ENCODE measurements at places on chromosomes 2 and 18.

GRCh38 chr2:191835539-191836350, 11.1 kb downstream of the CAVIN2 start:
- no peak for DNase-seq

DNA sequence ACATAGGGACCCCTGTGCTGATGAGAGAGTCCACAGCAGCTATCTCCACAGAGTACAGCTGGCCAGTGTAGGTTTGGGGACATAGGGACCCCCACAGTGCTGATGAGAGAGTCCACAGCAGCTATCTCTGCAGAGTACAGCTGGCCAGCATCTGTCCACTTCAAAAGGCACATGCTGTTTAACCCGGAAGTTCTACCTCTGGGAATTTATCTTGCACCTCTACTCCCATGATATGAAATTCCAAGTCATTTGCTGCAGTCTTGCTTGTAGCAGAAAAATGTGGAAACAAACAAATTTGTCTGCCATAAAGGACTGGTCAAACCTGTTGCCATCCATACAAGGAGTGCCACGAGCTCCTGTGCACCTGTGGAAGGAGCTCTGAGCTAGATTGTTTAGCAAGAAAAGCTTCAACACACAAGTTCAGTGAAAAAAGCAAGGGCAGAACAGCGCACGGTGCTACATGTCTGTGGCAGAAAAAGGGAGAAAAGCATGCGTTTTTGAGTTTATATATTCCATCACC, 33.1 kb downstream of the LRRFIP1 start:
- no peak for DNase-seq

DNA sequence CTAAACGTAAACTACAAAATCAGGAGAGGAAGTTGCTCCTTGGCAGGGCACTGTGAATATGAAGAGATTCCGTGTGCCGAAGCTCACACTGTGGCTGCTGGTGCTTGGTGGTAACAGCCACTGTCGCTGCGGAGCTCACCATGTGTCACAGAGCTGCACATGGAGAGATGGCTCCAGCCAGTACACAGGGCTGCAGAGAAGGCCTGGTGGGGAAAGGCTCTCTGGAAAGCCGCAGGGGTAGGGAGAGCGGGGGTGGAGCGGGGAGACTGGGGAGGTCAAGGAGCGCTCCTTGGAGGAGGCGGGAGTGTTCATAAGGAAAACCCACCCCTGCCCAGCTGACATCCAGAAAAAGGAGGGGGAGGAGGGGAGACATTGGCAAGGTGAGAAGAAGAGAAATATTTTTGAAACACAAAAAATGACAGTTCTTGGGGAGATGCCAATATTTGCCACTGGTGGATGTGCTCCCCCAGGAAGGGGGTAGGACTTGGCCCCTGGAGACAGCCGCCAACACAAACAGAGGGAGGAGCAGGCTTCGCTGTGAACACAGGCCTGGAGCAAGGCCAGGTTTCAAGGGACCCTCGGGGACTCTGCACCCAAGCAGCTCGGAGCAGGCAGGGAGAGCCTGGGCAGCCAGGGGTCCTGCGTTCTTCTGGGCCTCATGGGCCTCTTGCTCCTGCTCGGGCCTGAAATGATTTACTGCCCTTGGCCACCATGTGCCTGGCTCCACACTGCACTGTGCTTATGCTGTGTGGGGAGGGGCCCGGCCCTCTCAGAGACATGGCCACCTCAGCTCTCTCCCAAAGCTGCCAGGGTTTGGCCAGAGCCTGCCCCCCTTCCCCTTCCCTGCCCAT, 102.6 kb upstream of the GLI2 start:
- no peak for DNase-seq

DNA sequence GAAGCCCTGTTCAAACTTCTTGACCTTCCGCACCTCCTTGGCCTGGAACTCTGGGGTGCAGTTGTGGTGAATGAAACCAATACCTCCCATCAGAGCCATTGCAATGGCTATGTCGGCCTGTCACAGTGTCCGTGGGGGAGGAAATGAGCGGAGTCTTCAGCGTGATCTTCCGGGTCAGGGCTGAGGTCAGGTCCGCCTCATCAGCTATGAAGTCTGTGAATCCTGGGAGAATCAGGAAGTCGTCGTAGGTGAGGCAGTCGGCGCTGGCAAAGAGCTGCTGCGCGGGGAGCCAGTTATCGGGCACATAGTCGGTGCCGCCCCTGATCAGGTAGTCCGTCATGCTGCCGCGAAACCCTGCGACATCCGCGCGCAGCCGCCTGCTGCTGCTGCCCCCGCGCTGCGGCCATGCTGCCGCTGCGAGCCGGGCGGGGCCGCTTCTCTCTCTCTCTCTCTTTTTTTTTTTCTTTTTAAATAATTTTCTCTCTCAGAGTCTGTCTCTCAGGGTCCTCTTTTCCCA, 154.1 kb upstream of the ZSWIM2 start:
- no peak for DNase-seq

GRCh38 chr18:58578835-58579560, 49.9 kb downstream of the ALPK2 start:
- DNase-seq, result no peak

- DNase-seq, result peak; percentile 79
These were observed 55.2 kb downstream of the KIF5C start for GRCh38 chr2:148930046-148930775.

GRCh38 chr18:70431203-70431624, 142.4 kb downstream of the SOCS6 start:
- no peak for DNase-seq

DNA sequence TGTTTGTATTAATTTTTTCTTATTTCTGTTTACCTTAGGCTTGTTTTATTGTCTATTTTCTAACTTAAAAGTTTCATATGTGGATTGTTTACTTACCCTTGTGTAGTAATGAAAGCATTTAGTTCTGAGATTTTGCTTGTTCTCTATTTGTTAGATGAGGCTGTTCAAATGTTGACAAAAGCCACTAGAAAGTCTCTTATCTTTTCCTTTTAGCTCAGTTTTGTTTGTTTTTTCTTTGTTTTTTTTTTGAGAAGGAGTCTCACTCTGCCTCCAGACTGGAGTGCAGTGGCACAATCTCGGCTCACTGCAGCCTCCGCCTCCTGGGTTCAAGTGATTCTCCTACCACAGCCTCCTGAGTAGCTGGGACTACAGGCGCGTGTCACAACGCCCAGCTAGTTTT, 30.9 kb downstream of the USP14 start:
- no peak for DNase-seq

GRCh38 chr2:17934721-17935120, 56.3 kb downstream of the KCNS3 start:
- DNase-seq, result no peak

- DNase-seq, result peak; percentile 55
These were observed 326.5 kb upstream of the KLHL29 start for GRCh38 chr2:23058435-23058834.

- no peak for DNase-seq
These were observed 4.7 kb upstream of the DNAJB2 start for GRCh38 chr2:219274361-219274921.

GRCh38 chr2:66995636-66996035, 401.5 kb upstream of the ETAA1 start:
- DNase-seq, result no peak

- no peak for DNase-seq
These were observed 118.9 kb downstream of the PXDN start for GRCh38 chr2:1625281-1626001.

DNA sequence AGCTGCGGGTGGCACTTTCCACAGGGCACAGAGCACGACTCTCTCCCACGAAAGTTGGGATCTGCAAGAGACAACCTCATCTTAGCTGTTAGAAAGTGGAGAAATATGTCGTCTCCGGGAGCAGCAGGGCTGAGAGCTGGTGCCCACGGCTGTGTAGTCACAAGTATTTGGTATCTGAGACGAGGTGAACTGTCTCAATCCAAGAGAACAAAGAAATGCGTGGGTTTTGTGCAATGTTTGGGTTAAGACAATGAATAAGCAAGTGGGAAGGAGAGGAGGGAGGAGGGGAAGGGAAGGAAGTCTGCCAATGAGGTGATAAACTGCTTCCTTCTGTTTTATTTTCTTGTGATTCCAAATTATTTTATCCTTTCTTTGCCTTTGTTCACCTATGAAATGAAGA, 18.0 kb downstream of the DYTN start:
- DNase-seq, result no peak

- DNase-seq, result no peak
These were observed 49.3 kb upstream of the RAB6D start for GRCh38 chr2:131413148-131413747.

GRCh38 chr2:108148555-108148954, 91.2 kb upstream of the SULT1C3 start:
- DNase-seq, result no peak

DNA sequence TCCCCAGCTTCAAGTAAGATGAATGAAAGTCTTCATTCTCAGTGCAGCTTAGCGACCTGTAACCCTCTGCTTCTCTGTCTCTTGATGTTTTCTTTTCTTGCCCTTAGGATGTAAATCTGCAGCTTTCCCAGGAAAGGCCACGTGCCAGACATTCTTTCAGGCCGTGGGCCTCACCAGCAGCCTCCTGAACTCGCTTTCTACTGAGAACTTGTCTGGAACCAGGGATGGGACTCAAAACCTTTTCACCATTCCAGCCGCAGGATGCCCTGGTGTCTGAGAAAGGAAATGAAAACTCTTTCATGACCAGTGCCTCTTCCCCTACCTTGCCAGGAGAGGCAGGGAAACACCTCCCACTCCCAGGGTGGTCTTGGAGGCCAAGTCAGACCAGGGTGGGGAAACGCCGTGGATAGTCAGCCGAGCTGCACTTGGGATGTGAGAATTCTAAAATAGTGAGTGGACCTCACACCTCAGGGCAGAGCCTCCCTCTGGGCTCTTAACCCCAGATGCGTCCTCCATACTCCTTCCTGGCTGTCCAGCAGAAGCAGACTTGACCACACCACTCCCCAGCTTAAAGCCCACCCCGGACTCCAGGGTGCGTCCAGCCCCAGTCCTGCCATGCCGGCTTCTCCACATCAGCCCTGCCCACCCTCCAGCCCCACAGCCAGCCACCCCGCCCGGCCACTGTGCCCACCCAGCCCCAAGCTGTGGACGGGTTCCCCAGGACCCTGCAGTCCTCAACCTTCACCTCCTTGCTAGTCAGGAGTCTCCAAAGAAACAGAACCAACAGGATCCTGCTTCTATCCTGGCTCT, 115.5 kb downstream of the TWIST2 start:
- peak; percentile 72 for DNase-seq

DNA sequence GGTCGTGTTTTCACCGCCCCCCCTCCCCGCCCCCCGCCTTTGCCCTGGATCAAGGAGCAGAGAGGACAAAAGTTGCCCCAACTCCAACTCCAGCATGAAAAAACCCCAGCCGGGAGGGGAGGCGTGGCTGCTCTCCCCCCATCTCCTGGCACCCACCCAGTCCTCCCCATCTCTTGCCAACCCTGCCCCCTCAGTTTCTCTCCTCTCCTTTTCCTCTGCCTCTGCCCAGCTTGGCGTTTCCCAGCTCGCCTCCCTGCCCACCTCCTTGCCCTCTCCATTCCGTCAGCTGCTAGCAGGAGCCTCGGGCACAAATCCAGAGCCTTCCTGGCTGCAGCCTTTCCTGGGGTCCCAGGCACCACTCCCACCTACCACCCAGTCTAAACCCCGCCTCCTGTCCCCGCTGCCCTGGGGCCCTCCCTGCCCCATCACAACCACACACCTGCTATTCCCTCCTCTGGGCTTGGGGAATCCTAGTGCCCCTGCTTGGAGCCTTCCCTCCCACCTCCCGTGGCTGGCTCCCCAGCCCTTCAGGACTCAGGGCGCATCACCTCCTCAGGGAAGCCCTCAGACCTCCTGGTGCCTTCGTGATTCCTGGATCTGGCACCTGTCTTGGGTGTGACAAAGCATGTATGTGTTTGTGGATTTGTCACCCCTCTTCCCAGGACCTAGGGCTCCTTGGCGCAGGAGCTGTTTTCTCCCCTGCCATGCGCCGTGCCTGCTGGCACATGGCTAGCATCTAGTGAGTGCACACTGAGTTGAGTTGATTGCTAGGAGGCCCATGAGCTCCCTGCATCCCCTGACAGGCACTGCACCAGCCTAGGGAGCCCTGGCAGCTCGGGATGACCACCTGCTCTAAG, 209.1 kb downstream of the TFCP2L1 start:
- DNase-seq, result no peak

GRCh38 chr2:188278388-188279092, 13.1 kb upstream of the GULP1 start:
- no peak for DNase-seq

GRCh38 chr2:24986372-24986771, 14.6 kb upstream of the DNAJC27 start:
- DNase-seq, result no peak

- no peak for DNase-seq
These were observed 15.0 kb downstream of the CRACDL start for GRCh38 chr2:98921062-98921461.

GRCh38 chr18:50194631-50195532, at the start of gene MYO5B:
TSS of gene MYO5B (minus strand) at chr18:50195147. CDS start at chr18:50194793, 354 bp downstream.
- DNase-seq, result no peak

DNA sequence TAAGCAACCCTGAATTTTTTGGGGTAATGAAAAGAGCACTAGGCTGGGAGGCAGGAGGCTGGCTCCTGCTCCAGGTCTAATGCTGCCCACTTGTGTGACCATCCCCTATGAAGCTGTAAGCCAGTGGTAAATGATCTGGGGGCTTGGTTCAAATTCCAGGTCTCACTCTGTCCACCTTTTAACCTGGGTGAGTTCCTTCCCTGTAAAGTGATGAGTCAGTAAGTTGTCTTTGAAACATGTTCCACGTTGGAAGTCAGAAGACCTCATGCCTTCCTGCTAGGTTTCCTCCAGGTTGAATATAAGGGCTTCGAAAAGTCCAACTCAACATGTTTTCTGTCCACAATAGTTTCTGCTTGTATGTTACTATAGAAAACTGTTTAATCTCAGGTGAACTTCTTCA, 160.9 kb upstream of the MYT1L start:
- DNase-seq, result peak; percentile 82

DNA sequence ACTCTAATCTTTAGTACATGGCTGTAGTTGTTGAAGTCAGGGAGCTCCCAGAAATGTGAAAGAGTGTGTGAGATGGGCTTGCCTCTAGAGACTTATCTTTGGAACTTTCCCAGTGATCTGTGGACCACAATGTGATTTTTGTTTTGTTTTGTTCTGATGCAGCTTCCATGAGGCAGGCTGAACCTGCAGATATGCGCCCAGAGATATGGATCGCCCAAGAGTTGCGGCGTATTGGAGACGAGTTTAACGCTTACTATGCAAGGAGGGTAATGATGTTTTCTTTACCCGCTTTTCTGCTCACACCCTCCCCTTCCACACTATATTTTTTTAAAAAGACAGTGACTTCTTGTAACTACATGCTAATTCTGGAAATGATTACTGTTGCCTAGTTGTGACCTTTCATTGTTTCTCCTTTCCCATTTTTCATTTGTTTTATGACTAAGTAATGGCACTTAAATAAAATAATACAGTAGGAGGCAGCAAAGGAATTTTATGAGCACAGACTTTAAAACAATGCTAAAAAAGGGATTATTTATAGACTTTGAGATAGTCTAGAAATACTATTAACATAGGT, 29.3 kb downstream of the BCL2L11 start:
- DNase-seq, result no peak

Data from esophagus muscularis mucosa (tissue), 4 donors.